Inflammatory macrophage (primary cell): ENCODE measurements at places on chromosomes 12 and 14.
A peak's percentile ranks its signal among the peaks of the same experiment; 100 is the strongest.

DNA sequence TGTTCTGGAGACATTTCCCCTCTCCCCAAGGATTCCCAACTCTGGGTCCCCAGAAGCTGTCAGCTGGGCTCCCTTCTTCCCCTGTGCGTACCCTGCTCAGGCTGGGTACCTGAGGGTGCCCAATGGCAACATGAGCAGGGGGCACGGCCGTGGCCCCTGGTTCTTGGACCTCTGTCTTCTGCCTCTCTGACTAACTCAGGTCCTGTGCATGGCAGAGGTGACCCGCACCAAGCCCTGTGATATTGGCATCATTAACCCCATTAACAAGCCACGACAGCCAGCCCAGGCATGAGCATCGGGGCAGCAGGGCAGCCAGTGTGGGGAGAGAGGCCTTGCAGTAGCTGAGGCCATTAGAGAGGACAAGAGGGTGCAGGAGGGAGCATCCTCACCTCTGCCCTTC, 28.4 kb downstream of the RTL1 start:
- no peak for DNase-seq

GRCh38 chr12:84594157-84594556, 318.4 kb downstream of the SLC6A15 start:
- no peak for DNase-seq

DNA sequence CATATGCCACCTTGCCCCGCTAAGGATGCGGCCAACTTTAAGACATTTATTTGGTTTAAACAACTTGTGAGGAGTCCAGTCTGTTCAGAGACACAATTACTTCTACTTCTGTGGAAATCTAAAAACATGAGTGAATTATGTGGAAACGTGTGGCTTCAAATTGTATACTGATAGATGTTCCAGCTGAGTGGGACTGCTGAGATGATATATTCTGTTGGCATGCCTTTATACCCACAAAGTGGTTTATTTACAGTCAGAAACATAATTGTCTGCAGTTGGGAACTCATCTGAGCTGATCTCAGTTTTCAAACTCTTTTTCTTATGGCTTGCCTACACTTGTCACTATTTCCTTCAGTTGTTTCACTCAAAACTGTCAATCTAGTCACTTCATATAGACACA, 67.8 kb downstream of the FLRT2 start:
- no peak for DNase-seq

- no peak for DNase-seq
Measured at GRCh38 chr14:77158175-77158881, 16.7 kb upstream of the ZDHHC22 start.

DNA sequence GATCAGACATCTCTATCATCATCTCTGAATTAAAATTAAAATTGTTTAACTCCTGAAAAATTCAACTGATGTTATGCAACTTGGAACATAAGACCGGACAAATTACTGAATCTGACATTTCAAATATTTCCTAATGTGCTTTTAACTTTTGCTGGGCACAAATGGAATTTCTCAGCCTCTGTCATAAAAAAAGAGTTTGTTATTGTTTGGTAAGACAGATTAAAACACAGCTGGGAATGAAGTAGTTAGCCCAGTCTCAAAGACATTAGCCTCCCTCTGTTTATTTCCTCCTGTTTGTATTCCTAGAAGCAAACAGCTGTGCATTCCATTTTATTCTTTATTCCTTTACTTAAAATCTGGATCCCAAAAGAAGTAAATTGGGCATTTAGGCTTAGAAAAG, 29.4 kb downstream of the PLEKHA5 start:
- no peak for DNase-seq

DNA sequence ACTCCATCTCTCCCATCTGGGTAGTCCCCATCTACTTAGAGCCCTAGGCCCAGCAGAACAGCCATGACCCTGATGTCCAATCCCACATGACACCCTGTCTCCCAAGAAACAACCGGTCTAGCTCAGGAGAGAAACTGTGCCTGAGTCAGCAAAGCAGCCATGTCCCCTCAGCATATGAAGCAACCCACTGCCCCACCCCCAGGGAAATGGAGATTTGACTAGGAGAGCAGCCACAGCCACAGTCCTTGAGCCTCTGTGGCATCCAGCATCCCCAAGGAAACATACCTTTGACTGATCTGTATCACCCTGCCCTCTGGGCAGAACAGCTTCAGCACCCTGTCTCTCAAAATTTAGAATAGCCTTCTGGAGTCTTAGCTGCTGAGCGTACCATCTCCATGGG, 641.9 kb upstream of the FBXO33 start:
- DNase-seq = no peak

DNA sequence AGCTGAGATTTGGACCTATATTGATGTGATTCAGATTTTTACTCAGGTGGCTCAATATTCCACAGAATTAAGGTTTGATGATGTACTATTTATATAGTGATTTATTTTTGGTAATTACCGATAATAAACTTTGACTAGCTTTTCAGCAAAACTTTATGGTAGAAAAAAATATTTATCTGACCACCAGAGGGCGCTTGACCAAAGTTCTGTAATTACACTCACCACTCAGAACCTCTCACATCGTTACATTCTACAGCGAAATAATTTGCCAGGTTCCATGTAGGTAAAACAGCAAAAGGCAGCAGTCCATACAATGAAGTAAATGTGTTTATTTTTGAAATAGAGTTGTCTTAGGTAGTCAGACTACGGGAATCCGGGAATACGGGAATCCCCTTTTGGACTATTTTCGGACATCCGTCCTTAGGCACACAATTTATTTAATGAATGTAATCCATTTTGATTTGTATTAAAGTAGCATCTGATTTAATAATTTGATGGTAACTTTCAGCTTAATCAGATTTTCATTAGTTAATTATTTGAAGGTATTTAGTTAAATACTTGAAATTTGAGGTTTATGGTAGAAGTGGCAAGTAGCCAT, 143.0 kb upstream of the DDHD1 start:
- peak; percentile 43 for DNase-seq

GRCh38 chr14:38366374-38366773, 110.5 kb upstream of the CLEC14A start:
- DNase-seq = no peak

- peak; percentile 82 for DNase-seq
Measured at GRCh38 chr12:14952299-14952921, 9.0 kb downstream of the ARHGDIB start.

DNA sequence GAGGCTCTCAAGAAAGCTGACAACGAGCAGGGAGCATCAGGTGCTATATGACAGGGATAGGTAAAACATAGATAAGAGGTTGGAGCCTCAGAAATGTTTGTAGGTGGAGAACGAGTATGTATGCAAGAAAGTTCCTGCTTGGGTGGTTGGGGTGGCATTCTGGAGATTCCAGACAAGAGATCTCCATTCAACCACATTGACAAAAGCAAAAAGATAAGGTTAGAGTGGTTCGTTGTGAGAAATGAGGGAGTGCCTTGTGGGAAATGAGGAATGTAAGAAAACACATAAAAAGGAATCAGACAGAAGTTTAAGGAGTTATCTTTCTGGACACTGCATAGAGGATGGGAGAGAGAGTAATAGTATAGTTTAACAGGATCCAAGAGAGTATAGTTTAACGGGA, 290.3 kb downstream of the DPF3 start:
- DNase-seq = no peak

- no peak for DNase-seq
Measured at GRCh38 chr14:105366386-105367074, 31.8 kb upstream of the TEX22 start.

- DNase-seq = peak; percentile 78
Measured at GRCh38 chr14:56129933-56130332, 11.7 kb downstream of the PELI2 start.

- no peak for DNase-seq
Measured at GRCh38 chr12:67447180-67447579, 178.0 kb downstream of the CAND1 start.

DNA sequence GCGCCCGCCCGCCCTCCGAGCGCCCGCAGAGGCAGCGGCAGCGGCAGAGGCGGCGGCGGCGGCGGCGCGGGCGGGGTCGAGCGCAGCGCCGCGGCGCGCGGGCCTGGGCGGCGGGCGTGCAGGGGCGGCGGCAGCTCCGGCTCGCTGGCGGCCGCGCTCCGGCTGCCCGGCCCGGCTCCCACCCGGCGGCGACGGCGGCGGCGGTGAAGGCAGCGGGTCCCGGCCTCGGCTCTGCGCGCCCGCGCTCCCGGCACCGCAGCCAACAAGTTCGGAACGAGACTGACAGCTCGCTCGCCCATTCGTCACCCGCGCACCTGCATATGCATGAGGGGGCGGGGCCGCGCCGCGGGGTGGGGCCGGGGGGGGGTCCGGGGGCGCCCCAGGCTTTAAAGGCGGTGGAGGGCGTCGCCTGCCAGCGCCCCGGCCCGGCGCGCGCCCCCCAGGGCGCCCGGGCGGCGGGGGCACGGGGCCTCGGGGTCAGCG, at the start of gene JAG2:
JAG2 (minus strand) TSS at position 281 of the 483 bp plus-strand sequence. CDS start 356 bp downstream, outside the sequence.
- no peak for DNase-seq

GRCh38 chr14:49545071-49545470, 41.1 kb downstream of the RPS29 start:
- DNase-seq = no peak

DNA sequence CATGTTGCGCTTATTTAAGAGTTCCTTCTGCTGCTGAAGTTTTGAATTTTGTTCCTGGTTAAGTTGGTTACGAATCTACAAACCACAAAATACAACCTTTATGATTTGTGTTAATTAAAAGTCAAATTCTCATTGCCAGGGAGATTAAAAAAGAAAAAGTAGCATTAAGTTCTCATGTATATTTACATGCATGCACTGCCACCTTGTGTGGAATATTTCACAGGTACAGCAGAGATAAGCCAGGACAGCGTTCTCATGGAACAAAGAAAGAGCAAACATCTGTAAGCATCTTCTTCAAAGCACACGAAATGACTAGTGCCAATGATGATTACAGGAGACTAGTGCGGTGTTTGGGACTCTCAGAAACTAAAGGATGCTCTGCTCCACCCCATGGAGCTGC, 34.2 kb downstream of the ZFYVE21 start:
- DNase-seq = no peak

DNA sequence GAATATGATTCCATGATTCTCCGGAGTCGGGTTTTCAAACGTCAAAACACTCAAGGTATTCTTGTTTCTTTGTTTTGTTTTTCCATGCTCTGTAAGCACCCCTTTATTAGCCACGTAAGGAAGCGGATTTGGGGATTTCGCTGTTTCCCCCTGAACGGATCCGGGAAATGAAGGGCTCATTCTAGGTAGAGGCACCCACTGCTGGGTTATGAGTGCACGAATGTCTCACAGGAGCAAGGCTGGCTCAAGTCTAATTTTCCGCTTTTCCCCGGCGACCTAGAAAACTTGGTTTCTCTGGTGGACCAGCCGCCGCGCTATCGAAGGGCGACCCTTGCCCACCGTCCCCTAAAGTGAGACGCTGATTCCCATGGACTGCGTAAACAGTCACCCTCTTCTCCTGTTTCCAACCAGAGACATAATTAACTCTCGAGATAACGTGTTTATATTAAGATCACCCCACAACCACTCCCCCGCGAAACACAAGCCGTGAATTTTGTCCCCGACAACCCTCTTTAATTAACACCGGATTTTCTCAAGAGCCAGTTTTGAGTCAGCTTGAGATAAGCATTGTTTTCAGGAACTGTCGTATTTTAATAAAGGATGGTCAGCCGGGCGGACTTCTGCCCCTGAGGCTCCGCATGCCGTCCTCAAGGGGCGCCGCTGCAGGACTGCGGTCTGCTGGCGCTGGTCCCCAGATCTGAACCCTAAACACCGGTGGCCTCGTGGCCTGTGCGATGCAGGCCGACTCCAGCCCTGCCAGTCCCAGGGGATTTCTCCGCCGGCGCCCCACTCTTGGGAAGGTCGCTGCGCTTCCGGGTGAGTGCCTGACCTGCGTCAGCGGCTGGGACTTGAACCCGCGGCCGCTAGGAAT, 515 bp upstream of the ABCC9 start:
- no peak for DNase-seq

GRCh38 chr14:85572845-85573244, 42.9 kb downstream of the FLRT2 start:
- peak; percentile 46 for DNase-seq

GRCh38 chr12:26247873-26248272, 52.5 kb downstream of the SSPN start:
- DNase-seq = peak; percentile 63

DNA sequence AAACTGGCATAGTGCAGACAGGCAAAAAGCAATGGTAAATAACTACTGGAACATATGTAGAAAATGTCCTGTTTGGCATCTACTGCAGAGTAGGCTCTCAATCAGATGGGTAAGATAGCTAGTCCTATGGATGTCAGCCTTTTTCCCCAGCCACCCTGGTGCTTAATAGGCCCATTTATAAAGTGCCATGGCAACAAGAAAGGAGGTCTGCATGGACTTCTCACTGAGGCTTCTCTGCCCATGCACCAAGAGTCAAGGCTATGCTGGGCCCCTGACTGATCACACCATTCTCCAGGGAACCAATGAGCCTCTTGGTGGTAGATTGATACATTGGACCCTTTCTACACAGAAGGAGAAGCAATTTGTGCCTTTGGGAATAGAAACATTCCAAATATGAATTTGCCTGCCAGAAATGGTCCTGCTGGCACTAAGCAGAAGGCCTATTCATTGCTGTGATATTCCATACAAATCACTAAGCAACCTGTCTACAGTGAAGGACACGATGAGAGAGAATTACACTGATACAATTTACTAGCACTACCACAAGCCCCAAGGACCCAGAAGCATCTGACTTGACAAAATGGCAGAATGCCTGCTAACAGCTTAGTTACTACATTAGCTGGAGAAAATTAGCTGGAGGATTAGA, 43.8 kb downstream of the RESF1 start:
- DNase-seq = no peak

- peak; percentile 83 for DNase-seq
Measured at GRCh38 chr12:52582971-52583456, 9.4 kb upstream of the KRT74 start.

DNA sequence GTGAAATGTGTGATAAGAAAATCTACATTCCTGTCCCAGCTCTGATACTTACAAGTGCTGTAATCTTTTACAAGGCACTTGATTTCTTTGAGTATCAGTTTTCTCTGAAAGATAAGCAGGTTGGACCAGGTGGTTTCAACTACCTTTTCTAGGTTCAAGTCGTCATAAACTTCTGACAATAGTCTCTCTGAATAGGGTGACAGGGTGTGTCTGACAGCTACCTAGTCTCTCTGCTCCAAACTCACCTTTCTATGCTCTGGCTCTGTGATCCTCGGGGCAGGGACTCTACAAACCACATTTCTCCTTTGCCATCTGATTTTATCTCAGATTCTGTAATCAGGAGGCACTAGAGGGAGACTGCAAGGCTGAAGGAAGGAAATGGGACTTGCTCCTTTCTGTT, 137.7 kb upstream of the SYT1 start:
- no peak for DNase-seq
